ENCODE measurements at places on chromosomes 4 and X.

DNA sequence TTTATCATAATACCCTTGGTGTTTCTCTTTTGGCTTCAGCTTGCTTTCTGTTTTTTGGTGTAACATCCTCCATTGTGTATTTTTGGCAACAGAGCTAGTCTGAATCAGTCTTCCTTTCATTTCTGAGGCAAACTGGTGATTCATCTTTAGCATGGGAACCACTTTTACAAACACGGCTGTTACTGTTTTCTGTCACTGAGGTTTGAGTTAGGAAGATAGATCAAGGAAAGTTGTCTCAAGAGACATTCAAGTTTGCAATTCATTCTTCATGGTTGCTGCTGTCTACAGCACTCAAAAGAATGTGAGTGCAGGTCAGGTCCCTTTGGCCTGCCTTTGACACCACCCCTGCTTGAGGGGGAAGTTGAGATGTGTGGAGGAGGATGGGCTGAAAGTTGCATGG, 36.3 kb downstream of the IL21 start:
- no peak for DNase-seq

DNA sequence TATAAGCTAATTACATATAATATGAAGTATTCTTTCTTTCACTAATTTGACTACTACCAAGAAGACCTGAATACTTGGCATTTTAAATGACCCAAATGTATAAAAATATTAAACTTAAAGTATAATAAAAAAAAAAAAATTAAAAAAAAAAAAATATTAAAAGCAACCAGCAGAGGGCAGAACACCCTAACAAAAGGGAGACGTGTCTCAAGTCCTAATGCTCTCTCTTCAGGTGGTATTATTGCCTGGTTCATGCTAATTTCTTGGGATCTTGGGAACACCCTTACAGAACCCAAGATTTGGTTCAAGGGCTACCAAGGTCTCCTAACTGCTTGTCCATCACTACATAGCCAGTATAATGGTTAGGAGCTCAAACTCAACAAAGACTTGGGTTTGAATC, 754.8 kb downstream of the RAB28 start:
- DNase-seq: no peak

GRCh38 chrX:139324756-139325155, 205.8 kb upstream of the F9 start:
- no peak for DNase-seq

- DNase-seq: no peak
Measured at GRCh38 chr4:140047786-140048185, 106.2 kb downstream of the MAML3 start.

GRCh38 chr4:48683784-48684666, 96.1 kb downstream of the FRYL start:
- DNase-seq: no peak

DNA sequence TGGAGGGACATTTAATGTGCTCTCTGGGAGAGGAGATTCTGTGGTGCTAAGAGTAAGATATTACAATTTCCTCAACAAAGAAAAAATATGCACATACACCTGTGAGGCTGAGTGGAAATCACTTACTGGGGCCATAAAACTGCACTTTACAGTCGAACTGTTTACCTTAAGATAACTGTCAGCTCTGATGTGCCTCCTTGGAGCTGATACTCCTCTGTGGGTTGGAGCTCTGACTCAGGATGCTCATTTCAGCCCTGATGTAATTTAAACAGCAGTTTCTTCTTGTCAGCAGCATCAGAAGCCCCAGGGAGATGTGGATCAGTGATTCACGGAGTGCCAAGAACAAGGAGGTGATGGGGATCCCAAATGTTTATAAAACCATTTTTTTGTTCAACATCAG, 241.9 kb upstream of the SFRP2 start:
- no peak for DNase-seq

DNA sequence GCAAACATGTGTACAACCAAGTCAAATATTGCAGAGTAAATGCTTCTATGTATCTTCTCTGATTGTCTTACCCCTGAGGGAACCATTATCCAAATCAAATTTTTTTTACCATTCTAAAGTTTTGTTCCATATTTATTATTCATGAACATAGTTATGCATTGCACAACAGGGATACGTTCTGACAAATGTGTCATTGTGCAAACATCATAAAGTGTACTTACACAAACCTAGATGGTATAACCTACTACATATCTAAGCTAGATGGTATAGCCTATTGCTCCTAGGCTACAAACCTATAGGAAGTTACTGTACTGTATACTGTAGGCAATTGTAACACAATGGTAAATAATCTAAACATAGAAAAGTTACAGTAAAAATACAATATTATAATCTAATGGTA, 23.4 kb downstream of the BEX3 start:
- no peak for DNase-seq

GRCh38 chr4:84492290-84492689, 6.8 kb downstream of the NKX6-1 start:
- DNase-seq: no peak

- DNase-seq: no peak
Measured at GRCh38 chr4:80161413-80162058, 35.8 kb upstream of the PRDM8 start.

GRCh38 chrX:25519258-25519657, 503.5 kb upstream of the ARX start:
- DNase-seq: no peak

GRCh38 chrX:19535476-19535875, 20.2 kb upstream of the MAP3K15 start:
- no peak for DNase-seq

- no peak for DNase-seq
Measured at GRCh38 chr4:67393699-67394281, 151.5 kb downstream of the CENPC start.

Data from stimulated activated CD8-positive, alpha-beta memory T cell treated with anti-CD3 and anti-CD28 coated beads, Interleukin-4, amount 100 ng/mL, for 4 hours (primary cell).